Stimulated activated CD8-positive, alpha-beta memory T cell treated with anti-CD3 and anti-CD28 coated beads, Interleukin-15, amount 100 ng/mL, for 24 hours (primary cell): ENCODE measurements at places on chromosomes 6 and 20.

- DNase-seq, result no peak
These were observed 24.7 kb downstream of the GJA1 start for GRCh38 chr6:121460170-121460569.

GRCh38 chr6:165245287-165245686 lies 64.1 kb downstream of the C6orf118 start:
- no peak for DNase-seq

- no peak for DNase-seq
These were observed 23.3 kb upstream of the ARFGEF2 start for GRCh38 chr20:48898210-48898609.

DNA sequence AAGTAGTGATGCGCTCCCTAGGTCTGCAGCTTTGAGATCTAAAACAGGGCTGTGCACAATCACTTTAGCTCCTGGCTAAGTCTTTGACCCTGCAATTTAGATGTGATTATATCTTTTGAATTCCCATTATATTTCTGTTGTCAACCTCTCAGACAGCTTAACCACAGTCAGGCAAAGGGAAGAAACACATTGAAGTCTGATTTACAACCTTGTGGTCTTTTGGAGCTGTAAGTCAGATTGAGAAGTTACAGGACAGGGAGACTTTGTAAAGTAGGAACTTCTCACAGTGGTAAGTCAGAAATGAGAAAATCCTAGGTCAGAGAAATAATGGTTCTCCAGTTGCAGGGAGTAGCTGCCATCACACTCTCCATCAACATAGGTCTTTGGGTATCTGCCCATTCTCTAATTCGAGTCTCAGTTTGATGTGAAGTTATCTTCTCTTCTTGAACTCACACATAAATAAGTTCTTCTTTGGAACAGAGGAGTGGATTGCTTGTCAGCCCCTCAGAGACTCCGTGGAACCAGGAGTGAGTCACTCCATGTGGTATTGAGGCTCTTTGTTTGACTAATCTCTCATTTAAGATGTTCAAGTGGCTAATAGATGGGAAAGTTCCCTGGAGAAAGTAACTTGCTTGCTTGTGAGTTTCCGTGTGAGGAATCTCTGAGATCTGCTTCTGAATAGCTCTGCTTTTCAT lies 35.0 kb upstream of the SGK1 start:
- no peak for DNase-seq

DNA sequence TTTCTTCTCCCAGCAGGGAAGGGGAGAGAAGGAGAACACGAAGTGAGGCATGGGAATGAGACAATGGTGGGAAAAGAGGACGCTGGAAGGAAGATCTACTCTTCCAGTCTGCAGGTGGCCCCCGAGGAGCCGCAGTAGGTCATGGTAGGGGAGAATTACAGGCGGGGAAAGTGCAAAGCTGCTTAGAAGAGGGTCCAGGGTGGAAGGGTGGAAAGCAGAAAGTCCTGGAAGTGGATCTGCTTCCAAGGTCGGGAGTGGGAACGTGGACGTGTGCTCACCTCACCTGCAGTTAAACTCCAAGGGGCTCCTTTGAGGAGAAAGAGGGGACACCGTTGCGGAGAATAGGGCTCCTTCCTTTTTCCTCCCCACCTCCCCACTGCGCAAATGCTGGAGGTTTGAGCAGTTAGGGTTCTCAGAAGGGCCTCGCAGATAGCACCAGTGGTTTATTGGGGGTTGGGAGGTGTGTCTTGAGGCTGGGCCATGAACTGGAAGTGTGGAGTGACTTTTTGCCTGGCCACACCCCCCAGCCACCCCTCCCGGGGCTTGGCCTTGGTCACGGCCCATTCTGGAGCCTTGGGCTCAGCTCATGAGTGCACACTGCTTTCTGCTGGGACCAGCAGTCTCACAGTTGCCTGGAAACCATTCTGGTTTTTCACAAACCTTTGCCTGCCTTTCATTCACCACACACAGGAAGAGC lies 100.4 kb upstream of the MLN start:
- no peak for DNase-seq
